ENCODE measurements at places on chromosomes 4 and X. TPM values are rescaled to one million over a fixed set of nuclear protein-coding genes. Genes with fewer than 3 reads are reported as not detected.

Gene PABPC1L2A
- total RNA-seq, result not detected

Gene CXCL3
- total RNA-seq, result 0.38 TPM

Gene CT47B1
- total RNA-seq, result not detected

Gene TSPAN5
- 41.2 TPM for total RNA-seq

Gene RAB41
- total RNA-seq, result 0.47 TPM

Gene CBLL2
- total RNA-seq, result not detected

Gene GCNA
- total RNA-seq, result 3.1 TPM

Gene GPR82
- total RNA-seq, result 0.33 TPM

Gene QDPR
- total RNA-seq, result 16.7 TPM

Gene UGT2A1
- 2.7 TPM for total RNA-seq

Gene MGAT4D
- 0.16 TPM for total RNA-seq

Gene PLAC1
- total RNA-seq, result 0.71 TPM

Gene NDUFA1
- 135 TPM for total RNA-seq

Gene ERCC6L
- 8.3 TPM for total RNA-seq

Gene CFI
- 0.71 TPM for total RNA-seq

Gene JCHAIN
- not detected for total RNA-seq

Gene CT45A2
- not detected for total RNA-seq

Gene PCDH10
- 22.8 TPM for total RNA-seq

Gene TXK
- not detected for total RNA-seq

Gene VCX3B
- total RNA-seq, result not detected

Gene MAGEA12
- not detected for total RNA-seq

Gene SPP1
- 240 TPM for total RNA-seq

Gene P2RY8
- total RNA-seq, result 0.25 TPM

Gene KLHL2
- 16.5 TPM for total RNA-seq

Gene WDR17
- 24.6 TPM for total RNA-seq

Gene ADGRG2
- total RNA-seq, result 5.4 TPM

Gene NPY2R
- total RNA-seq, result 0.05 TPM

Gene PRKX
- total RNA-seq, result 25.0 TPM

Gene XAGE1A
- total RNA-seq, result not detected

Gene SPATA18
- 51.3 TPM for total RNA-seq

Gene ZMAT1
- 13.5 TPM for total RNA-seq

Gene VMA21
- total RNA-seq, result 37.8 TPM

Gene JAKMIP1
- 4.9 TPM for total RNA-seq

Gene KIT
- total RNA-seq, result 5.6 TPM

Gene HSFX2
- total RNA-seq, result 0.69 TPM

Gene PABPC5
- 1.1 TPM for total RNA-seq

Gene LAS1L
- 44.7 TPM for total RNA-seq

Gene ITIH6
- not detected for total RNA-seq

Gene GK2
- 0.15 TPM for total RNA-seq

Gene RBM46
- 0.23 TPM for total RNA-seq

Gene DRD5
- 0.34 TPM for total RNA-seq

Gene SSR4
- total RNA-seq, result 527 TPM

Gene TSPYL2
- 66.6 TPM for total RNA-seq

Gene GLRB
- 9.6 TPM for total RNA-seq

Gene CT45A3
- total RNA-seq, result not detected

Gene HSFX4
- 0.22 TPM for total RNA-seq

Gene ARMCX4
- total RNA-seq, result 19.8 TPM

Gene PACRGL
- 22.0 TPM for total RNA-seq

Gene PABPC1L2B
- 1.1 TPM for total RNA-seq

Gene PDLIM3
- total RNA-seq, result 291 TPM
